Left ventricle myocardium superior (tissue), 1 donor: ENCODE measurements at places on chromosomes 6 and 20.

DNA sequence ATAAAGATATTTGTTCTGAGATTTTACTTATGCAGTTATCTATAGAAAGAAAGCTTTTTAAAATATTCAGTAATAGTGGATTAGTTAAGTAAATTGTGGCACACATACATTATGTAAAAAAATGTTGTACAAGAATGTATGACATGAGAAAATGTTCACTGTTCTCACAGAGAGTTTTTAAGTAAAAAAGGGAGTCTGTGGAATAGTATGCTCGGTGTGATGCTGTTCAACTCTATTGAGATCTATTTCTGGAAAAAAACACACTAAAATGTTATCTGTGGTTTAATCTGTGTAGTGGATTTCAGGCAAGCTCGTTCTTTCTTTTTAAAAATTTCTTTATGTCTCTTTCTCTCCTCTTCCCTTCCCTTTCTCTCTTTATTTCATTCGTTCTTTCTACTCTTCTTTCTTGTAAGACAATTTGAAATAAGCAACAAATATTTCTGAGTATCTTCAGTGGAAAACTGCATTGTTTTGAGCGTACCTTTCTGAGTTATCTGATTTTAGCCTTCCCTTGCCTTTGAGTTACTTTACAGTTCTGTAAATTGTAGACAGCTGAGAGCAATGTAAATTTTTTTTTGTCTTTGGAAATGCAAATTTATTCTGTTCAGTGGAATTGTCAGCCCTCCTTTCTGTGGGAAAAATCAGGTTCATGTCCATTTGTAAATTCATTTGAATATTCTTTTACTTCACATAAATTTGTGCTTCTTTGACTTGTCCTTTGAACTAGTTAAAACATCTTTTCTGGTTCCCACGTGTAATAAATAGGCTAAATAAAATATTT lies 229.0 kb upstream of the NOX3 start:
- no peak for DNase-seq

GRCh38 chr6:143884216-143884900 lies 20.1 kb downstream of the ZC2HC1B start:
- no peak for DNase-seq

- DNase-seq: no peak
These were observed 37.1 kb upstream of the PROKR2 start for GRCh38 chr20:5353624-5354496.

DNA sequence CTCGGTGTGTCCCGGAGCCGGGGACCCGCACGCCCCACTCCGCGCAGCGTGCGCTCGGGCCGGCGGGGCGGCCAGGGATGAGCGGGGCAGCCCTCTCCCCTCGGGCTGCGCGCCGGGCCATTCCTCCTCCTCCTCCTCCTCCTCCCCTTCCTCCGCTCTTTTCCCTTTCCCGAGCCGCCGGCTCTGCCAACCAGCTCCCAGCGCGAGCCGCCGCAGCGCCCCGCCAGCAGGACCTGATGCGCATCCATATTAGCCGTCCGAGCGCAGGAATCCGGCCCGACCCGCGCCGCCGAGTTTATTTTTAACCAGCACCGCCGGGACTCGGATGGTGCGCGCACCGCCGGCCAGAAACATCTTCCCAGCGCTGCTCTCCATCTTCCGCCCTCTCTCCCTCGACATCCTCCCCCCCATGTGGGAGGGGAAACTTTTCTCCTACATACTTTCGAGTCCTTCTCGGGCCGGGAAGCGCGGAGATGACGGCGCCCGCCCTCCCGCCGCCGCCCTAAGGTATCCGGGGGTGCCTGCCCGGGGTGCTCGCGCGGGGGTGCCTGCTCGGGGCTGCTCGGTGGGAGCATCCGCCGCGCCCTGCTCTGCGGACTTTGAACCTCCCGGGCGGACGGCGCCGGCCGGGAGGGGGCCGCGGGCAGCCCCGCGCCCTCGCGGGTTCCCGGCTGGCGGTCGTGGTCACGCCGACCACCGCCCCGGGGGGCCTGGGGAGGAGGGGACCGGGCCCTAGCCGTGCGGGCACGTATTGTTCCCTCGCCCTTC lies 619 bp downstream of the RREB1 start:
- peak; percentile 86 for DNase-seq

- no peak for DNase-seq
These were observed 3.7 kb upstream of the SPDEF start for GRCh38 chr6:34559651-34560365.

DNA sequence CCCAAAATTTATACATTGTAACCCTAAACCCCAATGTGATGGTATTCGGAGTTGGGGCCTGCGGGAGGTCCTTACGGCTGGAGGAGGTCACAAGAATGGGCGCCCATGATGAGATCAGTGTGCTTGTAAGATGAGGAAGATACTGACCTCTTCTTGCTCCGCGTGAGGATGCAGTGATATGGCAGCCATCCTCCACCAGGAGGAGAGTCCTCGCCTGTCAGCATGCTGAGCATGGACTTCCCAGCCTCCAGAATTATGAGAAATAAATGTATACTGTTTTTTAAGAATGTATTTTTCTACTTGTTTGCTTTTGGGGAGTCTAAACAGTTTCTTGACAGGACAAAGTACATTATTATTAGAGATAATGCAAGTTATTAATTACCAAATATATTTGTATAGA lies 8.7 kb upstream of the SYNDIG1 start:
- no peak for DNase-seq

DNA sequence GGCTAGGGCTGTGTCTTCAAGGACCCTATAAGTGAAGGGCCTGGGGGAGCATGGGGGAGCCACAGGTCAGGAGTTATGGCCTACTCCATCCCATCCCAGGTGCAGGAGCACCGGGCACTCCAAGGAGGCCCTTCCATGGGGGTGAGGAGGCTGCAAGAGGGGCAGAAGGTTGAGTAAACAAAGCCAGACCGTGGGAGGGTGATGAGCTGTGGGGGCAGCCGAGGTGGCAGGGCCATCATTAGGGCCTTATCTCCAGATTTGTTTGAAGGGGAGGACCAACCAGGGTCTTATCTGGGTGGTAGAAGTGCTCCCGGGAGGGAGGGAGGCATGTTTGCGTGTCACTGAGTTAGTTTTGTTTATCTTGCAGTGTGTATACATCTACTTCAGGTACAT lies 2.1 kb upstream of the FAM83C start:
- DNase-seq: no peak

GRCh38 chr6:1609648-1610496 lies at the start of gene FOXC1:
Gene FOXC1 (plus strand): TSS chr6:1609915. CDS start chr6:1610446, 531 bp downstream.
- DNase-seq: peak; percentile 91

DNA sequence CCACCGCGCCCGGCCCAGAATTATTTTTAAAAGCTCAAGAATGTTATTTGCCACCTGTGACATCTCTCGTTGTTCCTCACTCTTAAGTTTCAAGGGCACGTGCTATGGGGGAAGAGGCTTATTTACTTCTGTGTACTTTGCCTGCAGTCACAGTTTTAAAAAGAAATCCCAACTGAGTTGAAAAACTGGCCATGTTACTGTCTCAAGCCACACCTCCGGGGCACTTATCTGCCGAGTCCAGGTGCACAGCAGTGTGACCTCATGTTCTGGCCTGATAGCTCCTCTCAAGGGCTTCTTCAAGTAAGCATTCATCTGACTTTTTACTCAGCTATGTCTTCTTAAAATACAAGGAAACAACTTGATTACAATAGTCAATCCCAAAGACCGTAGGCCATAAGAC lies 34.5 kb downstream of the SHLD1 start:
- no peak for DNase-seq
